ENCODE measurements at places on chromosomes 5 and 9.
A peak's percentile ranks its signal among the peaks of the same experiment; 100 is the strongest.

- DNase-seq: no peak
Measured at GRCh38 chr9:85666086-85666485, 75.7 kb downstream of the AGTPBP1 start.

DNA sequence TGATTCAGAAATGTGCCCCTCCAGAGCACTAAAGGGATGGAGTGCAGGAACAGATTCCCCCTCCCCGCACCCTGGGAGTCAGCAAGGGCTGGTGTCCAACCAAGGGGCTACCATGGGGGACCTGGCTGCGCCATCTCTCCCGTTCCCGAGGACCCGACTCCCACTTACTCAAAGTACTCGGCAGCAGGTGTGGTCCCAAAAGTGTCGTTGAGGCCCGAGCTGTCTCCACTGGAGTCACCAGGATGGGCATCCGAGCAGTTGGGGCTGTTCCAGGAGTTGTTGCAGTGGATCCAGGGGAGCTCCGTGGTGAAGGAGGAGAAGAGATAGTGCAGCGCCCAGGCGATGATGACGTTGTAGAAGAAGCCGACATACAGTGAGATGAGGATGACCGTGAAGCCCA, 12.9 kb downstream of the SLC6A3 start:
- DNase-seq: no peak

DNA sequence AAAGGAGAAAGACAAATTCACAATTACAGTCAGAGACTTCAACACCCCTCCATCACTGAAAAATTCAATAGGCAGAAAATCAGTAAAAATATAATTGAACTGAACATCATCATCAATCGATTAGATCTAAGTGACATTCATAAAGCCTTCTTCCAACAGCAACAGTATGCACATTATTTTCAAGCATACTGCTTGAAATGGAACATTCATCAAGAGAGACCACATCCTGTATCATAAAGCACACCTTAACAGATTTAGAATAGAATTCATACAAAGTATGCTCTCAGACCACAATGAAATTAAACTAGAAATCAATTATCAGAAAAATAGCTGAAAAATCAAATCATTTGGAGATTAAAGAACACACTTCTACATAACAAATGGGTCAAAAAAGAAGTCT, 39.1 kb downstream of the ERMP1 start:
- DNase-seq: no peak

DNA sequence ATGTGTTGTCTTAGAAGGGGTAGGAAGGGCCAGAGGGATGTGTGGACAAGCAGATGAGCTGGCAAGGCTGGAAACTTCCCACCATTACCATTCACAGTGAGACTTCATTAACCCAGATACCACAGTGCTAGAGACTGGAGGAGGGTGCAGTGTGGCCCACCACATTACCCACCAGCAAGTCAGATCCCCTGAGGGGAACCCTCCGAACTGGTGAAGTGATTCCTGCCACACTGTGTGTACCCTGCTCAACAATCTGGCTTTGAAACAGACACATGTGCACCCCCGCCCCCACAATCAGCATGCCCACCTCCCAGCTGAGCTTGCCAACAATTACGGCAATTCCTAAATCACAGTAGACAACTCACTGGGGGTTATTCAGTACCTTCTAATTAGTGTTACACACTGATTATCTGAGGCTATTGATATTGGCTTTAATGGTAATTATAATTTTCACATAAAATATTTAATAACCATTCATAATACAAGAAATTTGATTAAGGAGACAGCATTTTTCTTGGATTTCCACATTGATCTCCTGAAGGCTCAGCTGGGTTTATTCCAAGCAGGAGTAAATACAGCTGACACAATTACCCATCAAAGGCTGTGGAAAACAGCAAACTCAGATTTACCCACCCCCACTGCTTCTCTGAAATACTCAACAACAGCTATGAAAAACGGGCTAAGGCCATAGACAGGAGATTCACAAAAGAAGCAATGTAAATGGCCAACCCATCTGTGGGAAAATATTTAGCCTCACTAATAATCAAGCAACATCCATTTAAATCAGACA, 169.3 kb upstream of the FSTL4 start:
- DNase-seq: no peak

DNA sequence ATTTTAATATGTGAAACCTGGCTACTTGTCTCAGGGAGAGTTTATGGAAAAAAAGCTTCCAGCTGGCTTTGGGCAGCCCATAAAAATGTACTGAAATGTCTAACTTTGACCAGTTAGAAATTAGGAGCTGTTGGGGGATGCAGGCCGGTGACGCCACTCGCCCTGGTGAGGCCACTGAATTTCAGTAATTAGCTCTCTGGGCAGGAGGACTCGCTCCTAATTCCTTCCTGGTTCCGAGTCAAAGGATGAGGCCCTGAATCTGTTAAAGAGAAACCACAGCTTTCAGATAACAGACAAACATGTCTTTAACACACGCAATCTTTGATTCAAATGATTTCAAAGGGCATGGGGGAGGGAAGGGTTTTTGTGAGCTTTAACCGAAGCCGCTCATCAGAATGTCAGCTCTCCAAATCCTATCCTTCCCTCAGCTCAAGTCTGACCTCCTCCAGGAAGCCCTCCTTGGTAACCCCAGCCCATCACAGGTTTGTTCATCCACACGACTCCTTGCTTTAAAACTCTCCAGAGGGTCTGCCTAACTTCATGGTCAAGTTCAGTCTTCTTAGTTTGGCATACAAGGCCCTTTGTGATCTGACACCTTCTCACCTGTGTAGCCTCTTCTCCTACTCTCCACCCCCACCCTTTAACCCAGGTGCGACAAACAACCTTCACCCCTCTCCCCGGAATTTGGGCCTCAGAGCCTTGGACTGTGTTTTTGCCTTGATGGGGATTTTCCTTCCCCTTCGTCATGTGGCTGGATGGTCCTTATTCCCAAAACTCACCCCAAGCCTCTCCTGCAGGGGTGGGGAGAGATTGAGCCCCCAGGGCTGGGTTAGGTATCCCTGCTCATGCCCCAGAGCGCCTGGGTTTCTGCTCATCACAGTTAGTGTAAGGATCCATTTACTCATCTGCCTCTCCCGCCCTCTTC, 13.6 kb upstream of the PHF19 start:
- DNase-seq: no peak

DNA sequence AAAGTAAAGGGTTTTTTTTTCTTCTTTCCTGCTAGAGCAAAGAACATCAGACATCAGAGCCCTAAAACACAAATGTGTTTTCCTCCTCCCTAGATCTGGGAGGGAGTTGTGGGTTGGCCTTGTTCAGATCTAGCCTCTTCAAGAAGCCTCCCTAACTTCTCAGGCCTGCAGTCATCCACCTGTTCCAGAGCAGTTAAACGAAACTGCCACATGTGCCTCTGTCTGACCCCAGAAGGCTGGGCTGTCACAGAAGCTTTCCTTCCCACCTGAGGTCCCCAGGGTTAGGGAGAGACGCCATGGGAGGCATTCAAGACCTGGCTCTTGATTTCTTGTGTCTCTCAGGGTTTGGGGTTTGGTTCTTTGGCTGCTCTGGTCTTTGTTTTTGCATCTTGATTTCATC, 87.0 kb downstream of the DAB2IP start:
- no peak for DNase-seq

GRCh38 chr9:36039696-36040095, 3.0 kb downstream of the RECK start:
- no peak for DNase-seq

DNA sequence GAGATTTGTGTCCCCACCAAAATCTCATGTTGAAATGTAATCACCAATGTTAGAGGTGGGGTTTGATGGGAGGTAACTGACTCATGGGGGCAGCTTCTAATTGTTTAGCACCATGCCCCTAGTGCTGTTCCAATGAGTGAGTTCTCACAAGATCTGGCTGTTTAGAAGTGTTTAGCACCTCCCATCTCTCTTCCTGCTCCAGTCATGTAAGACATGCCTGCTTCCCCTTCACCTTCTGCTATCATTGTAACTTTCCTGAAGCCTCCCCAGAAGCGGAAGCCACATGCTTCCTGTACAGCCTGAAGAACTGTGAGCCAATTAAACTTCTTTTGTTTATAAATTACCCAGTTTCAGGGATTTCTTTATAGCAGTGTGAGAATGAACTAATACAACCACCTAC, 170.5 kb downstream of the NDUFS4 start:
- no peak for DNase-seq

DNA sequence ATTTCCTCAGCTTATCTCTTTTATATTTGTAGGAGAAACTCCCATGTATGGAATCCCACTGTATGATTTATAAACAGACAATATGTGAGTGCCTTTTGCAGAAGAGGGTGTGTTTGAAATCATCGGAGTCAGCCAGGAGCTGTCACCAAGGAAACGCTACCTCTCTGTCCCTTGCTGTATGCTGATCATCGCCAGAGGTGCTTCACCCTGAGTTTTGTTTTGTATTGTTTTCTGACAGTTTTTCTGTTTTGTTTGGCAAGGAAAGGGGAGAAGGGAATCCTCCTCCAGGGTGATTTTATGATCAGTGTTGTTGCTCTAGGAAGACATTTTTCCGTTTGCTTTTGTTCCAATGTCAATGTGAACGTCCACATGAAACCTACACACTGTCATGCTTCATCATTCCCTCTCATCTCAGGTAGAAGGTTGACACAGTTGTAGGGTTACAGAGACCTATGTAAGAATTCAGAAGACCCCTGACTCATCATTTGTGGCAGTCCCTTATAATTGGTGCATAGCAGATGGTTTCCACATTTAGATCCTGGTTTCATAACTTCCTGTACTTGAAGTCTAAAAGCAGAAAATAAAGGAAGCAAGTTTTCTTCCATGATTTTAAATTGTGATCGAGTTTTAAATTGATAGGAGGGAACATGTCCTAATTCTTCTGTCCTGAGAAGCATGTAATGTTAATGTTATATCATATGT, 18.0 kb upstream of the CTSL start:
- DNase-seq: no peak

DNA sequence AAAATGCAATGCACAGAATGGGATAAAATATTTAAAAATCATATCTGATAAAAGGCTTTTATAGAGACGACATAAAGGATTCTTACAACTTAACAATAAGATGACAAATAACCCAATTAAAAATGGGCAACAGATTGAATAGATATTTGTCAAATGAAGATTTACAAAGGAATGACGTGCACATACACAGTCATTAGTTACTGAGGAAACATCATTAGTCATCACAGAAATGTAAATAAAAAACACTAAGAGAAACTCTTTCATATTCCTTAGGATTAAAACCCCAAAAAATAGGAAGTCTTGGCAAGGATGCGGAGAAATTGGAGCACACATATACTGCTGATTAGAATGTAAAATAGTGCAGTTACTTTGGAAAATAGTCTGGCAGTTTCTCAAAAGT, 1886.0 kb upstream of the CDH6 start:
- DNase-seq: no peak

DNA sequence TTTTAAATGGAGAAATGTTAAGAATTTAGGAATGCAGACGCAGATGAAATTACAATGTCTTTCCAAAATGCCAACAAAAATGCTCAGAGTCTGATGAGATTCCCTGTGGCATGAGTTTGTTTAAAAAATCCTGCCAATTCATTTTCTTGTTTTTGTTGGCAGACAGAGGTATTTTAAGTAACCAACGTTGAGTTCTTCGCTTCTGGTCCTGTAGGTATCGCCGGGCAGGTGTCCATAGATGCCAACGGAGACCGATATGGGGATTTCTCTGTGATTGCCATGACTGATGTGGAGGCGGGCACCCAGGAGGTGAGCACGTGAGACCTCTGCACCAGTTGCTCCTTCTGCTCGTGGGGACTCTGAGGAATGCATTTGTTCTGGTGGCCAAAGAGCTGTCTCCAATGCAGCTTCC, 69.4 kb downstream of the NPR3 start:
- DNase-seq: no peak

- DNase-seq: no peak
Measured at GRCh38 chr5:1204693-1205242, 3.4 kb downstream of the SLC6A19 start.

GRCh38 chr9:89340332-89340731, 22.0 kb downstream of the SECISBP2 start:
- DNase-seq: no peak

DNA sequence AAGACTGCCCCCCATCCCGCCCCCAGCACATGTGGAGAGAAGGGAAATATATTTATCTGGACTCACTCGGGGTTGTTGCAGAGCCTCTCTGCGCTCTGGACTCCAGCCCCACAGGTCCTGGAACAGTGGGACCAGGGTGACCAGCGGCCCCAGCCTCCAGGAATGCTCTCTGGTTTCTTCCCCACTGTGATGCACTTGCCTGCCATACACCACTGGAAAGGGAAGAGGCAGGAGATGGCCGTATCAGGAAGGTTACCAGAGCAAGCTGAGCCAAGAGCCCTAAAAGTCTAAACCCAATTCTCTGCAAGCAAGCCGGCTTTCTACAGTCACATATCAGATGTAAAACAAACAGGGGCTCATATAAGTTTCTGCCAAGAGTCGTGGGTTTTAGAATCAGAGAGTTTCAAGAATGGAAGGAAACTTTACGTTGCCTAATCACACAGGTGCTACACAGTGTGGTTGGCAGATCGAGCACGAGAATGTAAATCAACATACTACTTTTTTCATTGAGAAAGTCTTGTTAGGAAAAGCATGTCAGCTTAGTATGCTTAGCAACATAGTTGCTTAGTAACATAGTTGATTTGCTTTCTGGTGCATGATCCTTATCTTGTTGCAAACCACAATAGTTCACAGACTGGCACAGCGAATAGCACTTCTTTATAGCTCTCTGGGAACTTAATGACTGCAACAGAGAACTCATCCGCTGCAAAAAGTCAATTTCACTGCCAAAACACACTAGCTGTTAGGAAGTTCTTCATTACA, 201.2 kb downstream of the TARS1 start:
- no peak for DNase-seq

DNA sequence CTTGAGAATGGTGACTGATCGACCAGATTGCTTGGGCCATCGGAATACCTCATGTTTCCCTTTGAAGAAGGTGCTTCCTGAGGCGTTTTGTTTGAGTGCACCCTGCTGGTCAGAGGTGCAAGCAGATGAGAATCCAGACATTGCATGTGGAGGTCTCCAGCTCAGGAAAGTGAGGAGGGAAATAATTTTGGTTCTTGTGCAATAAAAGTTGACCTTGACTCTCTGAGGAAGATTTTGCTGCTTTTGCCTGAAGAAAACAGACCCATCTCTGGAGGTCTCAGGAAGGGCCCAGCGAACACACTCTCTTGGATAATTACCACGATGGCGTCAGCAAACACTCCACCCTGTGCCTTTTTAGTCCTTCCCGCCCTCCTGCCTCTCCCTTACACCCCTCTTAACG, 69.7 kb downstream of the GRAMD2B start:
- DNase-seq: no peak

GRCh38 chr9:111926421-111926875, 29.8 kb downstream of the UGCG start:
- DNase-seq: peak; percentile 32

GRCh38 chr5:69364414-69364813, 4.9 kb downstream of the AK6 start:
- DNase-seq: no peak

All from activated T-helper 1 cell treated with anti-CD3 and anti-CD28 coated beads, Interleukin-2, amount 50 U/mL, for 16 hours (primary cell).